EL (cell line): ENCODE measurements at places on chromosomes 3 and 15.

- DNase-seq, result peak; percentile 18
These were observed 150.5 kb upstream of the POU1F1 start for GRCh38 chr3:87426918-87427317.

DNA sequence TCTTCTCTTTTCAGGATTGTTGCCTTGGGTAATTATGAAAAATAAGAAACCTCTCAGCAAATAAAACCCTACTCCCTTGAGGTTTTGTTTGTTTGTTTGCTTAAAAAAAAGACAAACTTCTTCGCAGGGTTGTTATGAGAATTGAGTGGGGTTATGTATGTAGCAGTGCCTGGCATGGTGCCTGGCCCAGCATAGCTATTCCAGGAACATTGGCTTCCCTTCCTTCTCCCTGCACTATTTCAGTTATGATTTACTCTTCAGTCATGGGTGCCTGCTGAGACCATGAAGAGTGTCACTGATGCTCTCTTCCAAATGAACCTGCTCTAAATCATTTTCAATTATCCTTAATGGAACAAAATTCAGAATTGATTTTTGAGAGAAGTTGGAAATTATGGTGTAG lies 283.5 kb upstream of the ROPN1 start:
- DNase-seq, result no peak

- DNase-seq, result no peak
These were observed 566.7 kb upstream of the ZNF717 start for GRCh38 chr3:76352051-76352450.

DNA sequence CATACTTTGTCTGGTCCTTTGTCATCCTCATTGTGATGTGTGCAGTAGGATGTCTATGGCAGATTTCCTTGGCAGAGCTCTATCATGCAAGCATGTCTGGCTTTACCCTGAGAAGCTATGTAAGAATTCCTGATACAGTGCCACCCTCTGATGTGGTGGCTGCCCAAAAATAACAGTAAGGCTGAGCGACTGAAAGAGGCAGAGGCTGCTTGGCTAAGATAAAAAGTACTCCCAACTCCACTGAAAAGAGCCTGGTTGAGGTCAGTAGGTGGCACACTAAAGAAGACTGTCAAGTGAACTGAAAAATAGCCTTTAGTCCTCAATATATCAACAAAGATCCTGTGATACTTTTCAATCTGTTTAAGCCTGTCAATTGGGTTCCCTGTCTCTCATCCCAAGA lies 31.7 kb downstream of the BTLA start:
- DNase-seq, result no peak

GRCh38 chr3:50539356-50540286 lies 27.9 kb downstream of the C3orf18 start:
- DNase-seq, result no peak

DNA sequence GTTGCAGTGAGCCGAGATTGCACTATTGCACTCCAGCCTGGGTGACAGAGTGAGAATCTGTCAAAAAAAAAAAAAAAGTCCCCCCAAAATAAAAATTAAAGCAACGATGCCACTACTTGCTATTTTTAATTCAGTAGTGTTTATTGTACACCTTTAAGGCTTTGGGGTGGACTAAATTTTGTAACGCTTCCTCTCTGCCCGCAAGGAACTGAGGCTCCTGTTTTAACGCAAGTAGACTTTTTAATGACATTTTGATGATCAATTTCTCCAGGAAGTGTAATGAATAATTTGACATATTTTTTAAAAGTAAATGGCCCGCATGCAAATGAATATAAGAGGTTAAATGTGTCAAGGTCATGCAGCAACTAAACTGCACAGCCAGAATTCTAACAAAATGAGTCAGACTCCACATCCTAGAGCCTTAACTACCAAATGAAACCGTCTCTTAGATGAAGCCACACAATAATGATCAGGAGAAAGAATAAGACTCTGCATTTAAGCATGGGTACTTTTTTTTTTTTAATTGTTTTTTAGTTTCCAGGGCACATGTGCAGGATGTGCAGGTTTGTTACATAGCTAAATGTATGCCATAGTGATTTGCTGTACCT lies 96.8 kb upstream of the LMOD3 start:
- DNase-seq, result peak; percentile 16

DNA sequence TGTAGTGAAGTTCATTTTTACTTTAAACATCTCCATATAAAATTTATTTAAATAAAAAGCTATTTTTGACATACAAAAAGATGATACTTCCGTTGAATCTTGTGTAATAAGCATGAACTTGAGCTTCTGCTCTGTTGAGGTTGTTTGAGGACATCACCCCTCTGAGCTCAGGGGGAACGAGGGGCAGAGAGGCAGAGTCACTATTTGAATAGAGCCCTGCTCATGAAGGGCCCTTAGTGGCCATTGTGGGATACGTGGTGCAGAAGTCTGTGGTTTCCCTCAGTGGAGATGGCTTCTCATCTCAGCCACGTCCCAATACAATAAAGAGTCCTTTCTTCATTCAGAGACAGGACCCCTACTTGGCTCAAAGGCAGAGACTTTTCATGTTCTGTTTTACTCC lies 10.6 kb downstream of the CEMIP start:
- no peak for DNase-seq
